ENCODE measurements at places on chromosomes 6 and 20. TPM values are rescaled to one million over a fixed set of nuclear protein-coding genes. Genes with fewer than 3 reads are reported as not detected.
A peak's percentile ranks its signal among the peaks of the same experiment; 100 is the strongest.

DNA sequence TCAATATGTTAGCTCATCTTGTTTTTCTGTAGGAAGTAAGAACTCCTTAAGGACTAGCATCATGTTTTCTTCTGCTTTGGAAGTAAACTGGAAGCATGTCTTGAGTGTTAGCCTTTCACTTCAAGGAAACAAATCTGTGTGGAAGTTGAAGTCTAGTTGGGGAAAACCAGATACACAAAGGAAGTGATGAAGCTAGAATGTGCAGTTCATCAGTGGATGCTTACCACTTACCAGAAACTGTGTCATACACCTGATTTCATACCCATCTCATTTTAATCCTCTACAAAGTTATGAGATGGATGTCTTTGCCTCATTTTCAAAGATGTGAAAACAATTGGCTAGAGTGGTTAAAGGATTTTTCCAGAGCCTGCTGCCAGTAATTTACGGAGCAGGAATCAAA, 75.8 kb downstream of the TMEM170B start:
- peaks cover 9% of the 10 kb centered on the region for H3K4me1 ChIP-seq
- no peaks in the 10 kb centered on the region for H3K36me3 ChIP-seq
- no peak overlapping the region for H3K27ac ChIP-seq
- DNase-seq = no peak
- no peak overlapping the region for H3K4me3 ChIP-seq

DNA sequence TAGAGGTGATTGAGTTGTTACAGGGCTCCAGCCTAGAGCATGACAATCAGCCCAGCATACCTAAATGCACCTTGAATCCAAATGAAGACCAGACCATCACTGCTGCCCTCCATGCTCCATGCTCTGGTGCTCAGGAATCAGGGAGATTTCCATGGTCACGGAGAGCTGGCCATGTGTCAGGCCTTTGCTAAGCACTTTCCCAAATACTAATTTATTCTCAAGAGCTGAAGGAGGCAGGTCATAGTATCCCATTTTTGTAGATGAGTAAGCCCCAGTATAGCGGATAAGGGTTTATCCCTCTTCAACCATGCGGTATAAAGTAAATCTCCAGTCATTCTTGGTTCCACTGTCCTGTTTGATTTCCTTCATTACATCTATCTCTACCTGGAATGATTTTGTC, 240.8 kb downstream of the TFAP2A start:
- H3K36me3 ChIP-seq = no peaks in the 10 kb centered on the region
- H3K27ac ChIP-seq = no peak overlapping the region
- no peak overlapping the region for H3K4me3 ChIP-seq
- no peak for DNase-seq

DNA sequence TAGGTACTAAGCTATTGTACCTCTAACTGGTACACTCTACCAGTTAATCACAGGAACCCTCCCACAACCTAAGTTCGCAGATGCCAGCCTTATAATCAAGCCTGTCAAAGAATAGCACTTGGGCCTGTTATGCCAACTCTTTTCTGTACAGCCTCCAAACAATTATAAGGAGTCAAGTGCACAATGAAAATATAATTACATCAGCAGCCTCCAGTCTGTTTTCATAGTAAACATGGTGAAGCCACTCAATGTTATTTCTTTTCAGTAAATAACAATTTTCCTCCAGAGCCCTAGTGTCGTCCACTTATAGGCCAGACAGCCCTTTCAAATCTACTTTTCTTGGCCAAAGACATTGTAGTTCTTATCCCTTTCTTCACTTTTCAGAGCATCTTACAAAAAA, 82.7 kb upstream of the CARMIL1 start:
- no peaks in the 10 kb centered on the region for H3K36me3 ChIP-seq
- H3K27ac ChIP-seq = no peak overlapping the region
- no peaks in the 10 kb centered on the region for H3K27me3 ChIP-seq
- peaks cover 10% of the 10 kb centered on the region for H3K4me1 ChIP-seq
- no peak overlapping the region for H3K4me3 ChIP-seq

- H3K4me1 ChIP-seq = no peaks in the 10 kb centered on the region
- no peak for DNase-seq
- no peak overlapping the region for H3K27ac ChIP-seq
Measured at GRCh38 chr6:50110587-50110986, 60.9 kb upstream of the DEFB112 start.

- no peaks in the 10 kb centered on the region for H3K36me3 ChIP-seq
- H3K4me1 ChIP-seq = peaks cover 1% of the 10 kb centered on the region
- peak overlapping the region; percentile 0 for H3K4me3 ChIP-seq
- H3K27ac ChIP-seq = no peak overlapping the region
- no peaks in the 10 kb centered on the region for H3K27me3 ChIP-seq
Measured at GRCh38 chr6:163260111-163260895, 154.2 kb upstream of the QKI start.

DNA sequence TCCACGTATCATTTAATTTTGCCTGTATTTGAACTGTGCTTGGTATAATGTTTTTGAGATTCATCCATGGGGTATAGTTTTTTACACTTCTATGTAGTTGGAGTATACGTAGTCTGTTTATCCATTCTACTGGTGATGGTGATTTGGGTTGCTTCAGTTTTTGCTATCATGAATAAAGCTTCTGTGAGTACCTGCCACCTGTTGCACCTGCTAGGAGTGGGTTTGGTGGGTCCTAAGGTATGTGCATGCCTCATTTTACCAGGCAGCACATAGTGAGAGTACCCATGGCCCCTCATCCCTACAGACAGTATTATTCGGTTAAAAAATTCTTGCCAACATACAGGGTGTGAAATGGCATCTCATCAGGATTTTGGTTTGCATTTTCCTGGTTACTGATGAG, 92.9 kb downstream of the DNAH8 start:
- no peaks in the 10 kb centered on the region for H3K27me3 ChIP-seq
- no peaks in the 10 kb centered on the region for H3K4me1 ChIP-seq
- H3K27ac ChIP-seq = no peak overlapping the region
- no peak overlapping the region for H3K4me3 ChIP-seq

DNA sequence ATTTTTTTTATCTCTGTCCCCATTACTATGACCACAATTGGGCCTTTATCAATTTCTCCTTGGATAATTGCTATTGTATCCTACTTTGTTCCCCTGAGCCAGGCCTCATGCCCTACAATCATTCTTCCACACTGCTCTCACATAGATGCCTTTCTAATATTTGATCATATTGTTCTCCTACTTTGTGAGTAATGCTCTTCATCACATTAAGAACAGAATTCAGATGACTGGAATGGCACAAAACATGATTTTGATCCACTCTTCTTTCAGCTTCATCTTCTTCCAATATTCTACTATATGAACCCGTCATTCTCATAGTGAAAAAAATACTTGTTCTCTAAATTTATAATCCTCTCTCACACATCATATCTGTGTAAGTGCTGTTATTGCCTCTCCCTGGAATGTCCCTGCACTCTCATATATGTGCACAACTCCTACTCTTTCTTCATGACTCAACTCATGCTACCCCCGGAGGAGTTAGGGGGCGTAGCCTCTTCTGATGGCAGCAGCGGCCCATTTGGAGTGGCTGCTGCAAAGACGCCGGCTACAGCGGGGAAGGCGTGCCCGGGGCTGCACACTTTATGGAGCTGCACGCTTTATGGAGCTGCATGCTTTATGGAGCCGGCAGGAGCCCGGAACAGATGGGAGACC, 25.3 kb upstream of the HACE1 start:
- H3K4me1 ChIP-seq = no peaks in the 10 kb centered on the region
- H3K27ac ChIP-seq = no peak overlapping the region
- H3K36me3 ChIP-seq = no peaks in the 10 kb centered on the region
- DNase-seq = no peak
- H3K4me3 ChIP-seq = no peak overlapping the region

The SNAP91 gene
- 1.1 TPM for total RNA-seq

The NKX2-4 gene
- total RNA-seq = not detected

The CLPSL1 gene
- not detected for total RNA-seq

Data from ovary (tissue), 10 donors.